ENCODE measurements at places on chromosomes 6 and 20. TPM values are rescaled to one million over a fixed set of nuclear protein-coding genes. Genes with fewer than 3 reads are reported as not detected.

GRCh38 chr6:164114051-164114450 is 699.5 kb downstream of the QKI start:
- DNase-seq, result no peak

- DNase-seq, result no peak
Observed at GRCh38 chr6:168527451-168528210, 86.6 kb downstream of the SMOC2 start.

DNA sequence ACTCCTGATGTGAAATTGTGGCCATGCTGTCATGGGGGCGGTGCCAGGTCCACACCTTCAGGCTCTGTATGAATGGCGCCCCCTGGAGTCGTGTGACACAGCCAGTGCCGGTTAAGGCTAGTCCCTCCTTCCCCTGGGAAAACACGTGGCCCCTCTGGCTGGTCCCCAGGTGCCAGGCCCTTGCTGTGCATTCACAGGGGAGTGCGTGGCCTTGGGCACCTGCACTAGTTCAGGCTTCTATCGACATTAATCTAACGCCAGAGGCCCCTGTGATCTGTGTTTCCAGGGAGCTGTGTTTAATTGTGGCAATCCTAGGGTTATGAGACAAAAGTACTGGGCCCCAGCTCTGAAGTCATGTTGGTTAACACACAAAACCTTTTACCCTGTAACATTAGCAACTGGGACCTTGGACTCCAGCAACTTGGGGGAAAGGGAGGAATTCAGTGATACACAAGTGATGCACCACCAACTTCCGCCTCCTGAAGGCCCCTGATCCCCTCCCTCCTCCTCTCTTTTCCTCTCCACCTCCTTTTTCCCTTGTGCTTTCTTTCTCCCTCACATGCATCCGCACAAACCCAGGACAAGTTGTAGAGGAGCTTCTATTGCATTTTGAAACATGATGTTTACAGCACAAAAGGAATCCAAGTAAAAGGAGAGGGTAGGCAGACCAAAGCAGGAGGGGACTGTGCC is 74.0 kb downstream of the SSR1 start:
- peak; percentile 89 for DNase-seq

GRCh38 chr6:111857674-111858337 is 15.4 kb downstream of the FYN start:
- no peak for DNase-seq

DNA sequence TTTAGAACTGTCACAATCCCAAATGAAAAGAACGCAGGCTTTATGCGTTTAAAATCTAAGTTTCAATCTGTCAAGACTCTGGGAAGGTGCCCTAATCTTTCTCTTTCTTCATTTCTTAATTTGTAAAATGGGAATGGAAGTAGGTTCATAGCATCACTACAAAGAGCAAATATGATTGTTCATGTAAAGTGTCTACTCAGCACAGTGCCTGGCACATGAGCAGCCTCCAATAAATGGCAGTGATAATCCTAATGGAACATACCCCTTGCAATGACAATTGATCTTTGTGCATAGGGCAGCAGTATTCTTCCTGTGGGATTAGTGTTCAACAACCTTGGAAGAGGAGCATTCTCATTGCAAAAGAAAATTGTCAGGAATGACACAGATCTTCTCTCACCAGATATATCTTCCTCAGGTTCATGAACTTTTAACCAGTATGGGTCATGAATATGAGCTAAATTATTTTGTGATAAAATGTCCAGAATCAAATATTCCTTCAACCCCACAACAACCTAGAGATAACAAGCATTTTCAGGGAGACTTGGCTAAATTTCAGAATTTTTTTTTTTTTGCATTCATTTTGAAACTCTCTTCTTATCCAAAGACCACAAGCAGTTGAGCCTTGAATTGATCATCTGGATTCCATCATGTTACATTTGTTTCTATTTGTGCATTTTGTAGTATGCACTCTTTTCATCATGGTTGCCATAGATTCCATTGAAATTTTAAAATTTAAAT is 149.1 kb downstream of the TBX18 start:
- no peak for DNase-seq

DNA sequence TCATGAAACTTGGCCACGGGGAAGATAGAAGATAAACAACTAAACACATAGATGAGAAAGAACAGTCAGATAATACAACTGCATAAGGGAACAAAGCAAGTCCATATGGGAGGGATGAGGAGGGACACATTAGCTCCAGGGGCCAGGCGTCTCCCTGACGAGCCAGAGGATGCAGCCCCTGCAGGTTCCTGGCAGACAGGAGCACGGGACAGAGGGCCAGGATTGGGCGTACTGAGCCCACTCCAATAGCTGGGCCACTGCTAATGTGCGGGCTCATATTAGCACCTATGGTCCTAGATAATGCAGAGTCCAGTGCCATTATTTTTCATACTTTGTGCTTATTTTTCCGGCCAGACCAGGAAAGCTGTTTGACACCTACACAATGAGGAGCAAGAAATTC is 182.9 kb downstream of the ANKRD60 start:
- no peak for DNase-seq

DNA sequence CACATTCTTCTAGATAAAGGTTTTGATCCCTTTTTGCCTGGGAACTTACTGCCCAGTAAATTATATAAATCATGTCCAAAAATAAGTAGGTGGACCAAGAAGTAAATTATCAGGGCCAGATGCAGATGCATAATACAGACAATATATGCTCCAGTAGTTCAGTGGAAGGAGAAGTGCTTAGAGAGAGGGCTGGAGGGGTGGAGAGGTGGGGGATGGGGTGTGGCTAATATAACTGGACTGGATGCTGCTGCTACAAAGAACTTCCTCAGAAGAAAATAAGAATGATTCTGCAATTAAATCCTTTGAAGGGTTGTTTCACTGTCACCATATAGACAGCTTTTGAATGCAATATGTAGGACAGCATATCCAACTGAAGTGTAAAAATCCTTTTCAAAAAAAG is 14.8 kb upstream of the TFAP2D start:
- no peak for DNase-seq

- DNase-seq, result no peak
Observed at GRCh38 chr20:59207235-59207634, 43.6 kb downstream of the ZNF831 start.

DNA sequence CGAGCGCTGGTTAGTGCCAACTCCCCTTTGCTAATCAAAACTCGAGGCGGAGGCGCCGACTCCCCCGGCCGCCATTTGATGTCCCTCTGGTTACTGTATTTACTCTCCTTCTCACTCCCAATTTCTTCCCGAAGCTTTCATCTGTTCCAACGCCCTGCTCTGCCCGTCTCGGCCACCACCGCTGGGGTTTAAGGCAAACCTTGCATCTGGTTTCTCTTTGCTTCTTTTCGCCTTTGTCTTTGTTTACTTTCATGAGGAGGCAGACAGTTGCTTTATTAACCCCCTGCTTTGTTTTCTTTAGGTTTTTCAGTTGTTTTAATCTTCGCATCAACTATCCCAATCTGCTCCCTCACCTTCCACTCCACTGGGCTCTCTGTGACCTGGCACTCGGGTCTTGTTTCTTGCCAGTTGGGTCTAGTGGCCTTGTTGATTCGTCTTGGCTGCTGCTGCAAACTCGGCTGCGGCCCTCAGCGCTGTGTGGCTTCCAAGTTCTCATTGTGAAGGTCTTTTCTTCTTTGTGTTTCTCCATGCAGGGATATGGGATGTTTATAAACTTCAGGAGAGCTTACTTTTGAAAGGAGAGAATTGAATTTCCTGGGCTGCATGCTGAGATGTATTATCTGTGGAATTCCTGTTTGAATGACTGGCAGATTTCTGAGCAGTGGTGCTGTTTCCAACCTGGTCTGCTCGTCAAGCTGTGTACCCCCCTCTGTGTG is 155.1 kb downstream of the CDC5L start:
- DNase-seq, result no peak

- no peak for DNase-seq
Observed at GRCh38 chr20:5272268-5272667, 44.5 kb downstream of the PROKR2 start.

GRCh38 chr6:27126815-27127537 is 120.5 kb upstream of the PRSS16 start:
- peak; percentile 94 for DNase-seq

- no peak for DNase-seq
Observed at GRCh38 chr6:132995432-132995831, 181.1 kb downstream of the RPS12 start.

DNA sequence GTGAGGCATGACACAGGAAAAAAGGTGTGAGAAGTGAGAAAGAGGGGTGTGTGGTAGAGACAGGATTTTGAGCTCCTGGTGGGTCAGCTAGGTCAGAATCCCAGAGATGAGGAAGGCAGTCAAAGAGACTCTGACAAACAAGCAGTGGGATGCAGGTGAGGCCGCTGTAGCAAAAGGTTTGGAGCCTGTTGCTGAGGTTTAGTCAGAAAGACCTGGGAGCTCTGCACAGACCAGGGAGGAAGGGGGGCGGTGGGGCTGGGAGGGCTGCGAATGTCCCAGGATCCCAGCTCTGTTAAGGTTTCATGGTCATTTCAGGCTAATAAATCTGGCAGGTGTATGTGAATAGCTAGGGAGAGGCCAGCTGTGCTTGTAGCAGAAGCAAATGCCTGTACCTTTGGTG is 373.9 kb upstream of the SYNCRIP start:
- no peak for DNase-seq

DNA sequence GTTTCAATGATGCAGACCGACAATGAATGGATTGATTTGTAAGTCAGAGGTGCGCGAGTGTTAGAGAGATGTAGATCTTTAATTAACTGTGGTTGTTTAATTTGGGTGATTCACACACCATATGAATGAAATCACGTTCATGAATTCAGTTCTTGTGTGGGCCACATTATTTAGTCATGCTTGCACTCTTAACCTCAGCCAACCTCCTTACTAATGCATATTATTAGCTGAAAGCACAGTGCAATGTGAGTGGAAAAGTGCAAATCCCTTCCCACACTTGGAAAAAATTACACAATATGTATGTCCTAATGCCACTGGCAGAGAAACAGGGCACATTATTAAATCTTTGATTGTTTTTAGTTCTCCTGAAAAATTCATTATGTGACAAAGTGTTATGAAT is 512.5 kb downstream of the BCKDHB start:
- no peak for DNase-seq

DNA sequence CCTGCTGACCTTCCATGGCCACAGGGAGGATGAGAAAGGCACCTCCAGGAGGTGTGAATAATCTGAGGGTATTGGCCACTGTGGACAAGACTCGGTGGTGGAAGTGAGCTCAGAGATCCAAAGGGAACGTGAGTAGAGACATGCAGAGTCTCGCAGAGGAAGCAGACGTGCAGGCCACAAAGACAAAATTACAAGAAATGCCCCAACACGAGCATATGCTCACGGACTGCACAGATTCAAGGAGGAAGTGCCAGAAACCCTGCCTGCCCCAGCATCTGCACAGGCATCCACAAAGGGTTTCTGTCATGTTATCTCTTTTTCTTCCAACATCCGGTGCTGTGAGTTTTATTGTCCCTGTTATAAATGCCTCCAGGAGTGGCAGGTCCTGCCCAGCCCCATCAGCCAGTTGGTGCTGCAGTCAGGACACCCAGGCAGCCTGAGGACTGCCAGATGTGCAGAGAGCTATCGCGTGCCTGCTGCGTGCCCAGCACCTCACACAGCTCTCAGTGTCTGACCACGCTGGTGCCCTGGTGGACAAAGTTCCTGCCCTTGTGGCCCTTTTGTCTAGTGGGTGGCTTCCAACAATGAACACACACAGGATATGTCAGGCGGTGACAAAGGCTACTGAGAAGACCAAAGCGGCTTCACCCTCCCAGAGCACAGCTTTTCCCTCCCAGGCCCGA is 34.0 kb upstream of the FANCE start:
- DNase-seq, result no peak

- DNase-seq, result no peak
Observed at GRCh38 chr6:167685654-167686053, 141.1 kb upstream of the AFDN start.

- DNase-seq, result no peak
Observed at GRCh38 chr6:90414352-90414751, 117.7 kb upstream of the BACH2 start.

GRCh38 chr6:166596776-166597507 is 10.5 kb upstream of the RAMACL start:
- no peak for DNase-seq

DNA sequence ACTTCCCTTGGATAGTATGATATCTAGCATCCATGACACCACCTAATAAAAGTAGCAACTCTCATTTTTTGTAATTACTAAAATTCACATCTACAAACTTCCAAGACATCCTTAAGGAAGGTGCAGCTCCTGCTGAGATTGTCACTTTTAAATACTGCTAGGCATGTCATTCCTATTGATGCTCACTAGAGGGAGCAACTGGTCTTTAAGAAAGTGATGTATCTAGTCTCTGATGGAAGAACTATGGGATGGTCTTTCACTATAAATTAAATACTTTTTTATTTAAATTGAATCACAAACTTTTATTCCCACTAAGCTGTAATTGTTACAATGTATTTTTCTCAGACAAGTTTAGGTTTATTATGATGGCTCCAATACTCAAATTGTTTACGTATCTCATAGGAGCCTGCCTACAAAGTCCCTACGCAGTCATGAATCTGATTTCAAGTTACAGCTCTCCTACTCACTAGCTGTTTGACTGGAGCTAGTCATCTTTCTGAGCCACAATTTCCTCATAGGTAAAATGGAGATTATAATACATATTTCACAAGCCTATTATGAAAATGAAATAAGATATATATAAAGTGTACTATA is 8.1 kb upstream of the TSPYL1 start:
- DNase-seq, result no peak

DNA sequence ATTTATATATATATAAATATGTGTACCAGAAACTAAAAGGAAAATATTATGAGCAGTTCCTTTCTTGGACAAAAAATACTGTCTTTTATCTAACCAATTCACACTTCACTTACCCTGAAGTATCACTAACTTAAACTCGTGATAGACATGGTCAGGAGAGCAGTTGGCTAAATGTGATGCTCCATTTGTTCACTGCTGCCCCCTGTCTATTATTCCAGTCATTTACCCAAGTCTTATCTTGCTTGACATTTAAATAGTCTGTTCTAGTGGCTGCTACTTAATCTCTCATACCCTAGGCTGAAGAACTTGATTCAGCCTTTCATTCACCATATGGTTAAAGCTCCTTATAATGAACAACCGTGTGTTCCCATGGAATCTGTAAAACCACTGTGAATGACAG is 789.6 kb upstream of the EYS start:
- DNase-seq, result no peak

- no peak for DNase-seq
Observed at GRCh38 chr20:32805721-32806120, 14.0 kb upstream of the MAPRE1 start.

DNA sequence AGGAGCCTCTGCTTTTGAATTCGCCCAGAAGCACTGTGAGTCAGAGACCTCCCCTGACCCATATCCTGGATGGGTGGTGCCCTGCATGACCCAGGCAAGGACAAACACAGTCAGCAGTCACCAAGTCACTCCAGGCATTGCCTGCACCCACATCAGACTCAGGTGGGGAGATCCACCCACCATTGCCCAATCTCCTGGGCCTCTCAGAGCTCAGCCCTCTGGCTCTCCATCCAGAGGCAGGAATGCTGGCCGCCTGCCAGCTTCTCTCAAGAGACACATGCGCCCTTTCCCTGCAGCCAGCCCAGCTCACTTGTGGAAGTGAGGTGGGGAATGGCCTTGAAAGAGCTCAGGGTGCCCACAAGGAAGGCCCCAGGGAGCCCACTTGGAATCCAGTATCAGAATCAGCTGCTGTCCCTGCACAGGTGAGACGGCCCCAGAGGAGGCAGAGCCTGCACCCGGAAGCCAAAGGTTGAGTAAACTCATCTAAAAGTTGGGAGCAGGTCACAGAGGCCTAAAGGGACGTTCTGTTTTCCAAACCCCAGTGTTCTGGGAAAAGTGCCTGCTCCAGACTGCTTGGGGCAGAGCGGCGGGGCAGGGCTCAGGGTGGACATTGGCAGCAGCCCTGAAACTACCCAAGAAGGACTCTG is 129.8 kb downstream of the PREX1 start:
- DNase-seq, result peak; percentile 79

Gene CCM2L
- total RNA-seq, result 7.6 TPM

Gene LAMA2
- 280 TPM for total RNA-seq

Gene COL21A1
- total RNA-seq, result 11.0 TPM

Gene CLPSL1
- not detected for total RNA-seq
